ENCODE measurements at places on chromosomes 2 and 18. TPM values are rescaled to one million over a fixed set of nuclear protein-coding genes. Genes with fewer than 3 reads are reported as not detected.

OTOS gene
- not detected for total RNA-seq

SCN1A gene
- total RNA-seq: 0.19 TPM

TUBA4B gene
- total RNA-seq: not detected

ARHGAP28 gene
- total RNA-seq: 17.6 TPM

RAB6D gene
- total RNA-seq: 0.56 TPM

IL36RN gene
- total RNA-seq: 12.0 TPM

DHRS9 gene
- 1.3 TPM for total RNA-seq

TCF23 gene
- total RNA-seq: not detected

KLHL30 gene
- 0.07 TPM for total RNA-seq

UBXN4 gene
- total RNA-seq: 101 TPM

DNA sequence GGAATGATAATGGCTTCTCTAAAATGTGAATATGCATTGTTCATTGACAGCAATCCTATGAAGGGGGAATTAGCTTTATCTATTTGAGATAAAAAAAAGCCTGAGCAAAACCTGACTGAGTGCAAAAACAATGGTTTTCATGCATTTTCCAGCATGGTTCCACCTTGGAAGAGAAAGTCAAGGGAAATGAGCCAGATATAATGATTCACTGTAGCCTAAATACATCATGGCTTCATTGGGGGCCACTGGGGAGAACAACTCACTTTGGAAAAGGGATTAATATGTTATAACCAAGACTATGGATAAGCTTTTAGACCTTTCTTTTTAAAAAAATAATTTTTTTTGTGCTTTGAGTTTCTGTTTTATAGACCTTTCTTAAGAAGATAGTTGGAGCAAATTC, 679.7 kb downstream of the NYAP2 start:
- no peak for DNase-seq
- H3K36me3 ChIP-seq: no peaks in the 10 kb centered on the region
- H3K4me3 ChIP-seq: no peak overlapping the region
- H3K27ac ChIP-seq: no peak overlapping the region
- no peaks in the 10 kb centered on the region for H3K27me3 ChIP-seq

DNA sequence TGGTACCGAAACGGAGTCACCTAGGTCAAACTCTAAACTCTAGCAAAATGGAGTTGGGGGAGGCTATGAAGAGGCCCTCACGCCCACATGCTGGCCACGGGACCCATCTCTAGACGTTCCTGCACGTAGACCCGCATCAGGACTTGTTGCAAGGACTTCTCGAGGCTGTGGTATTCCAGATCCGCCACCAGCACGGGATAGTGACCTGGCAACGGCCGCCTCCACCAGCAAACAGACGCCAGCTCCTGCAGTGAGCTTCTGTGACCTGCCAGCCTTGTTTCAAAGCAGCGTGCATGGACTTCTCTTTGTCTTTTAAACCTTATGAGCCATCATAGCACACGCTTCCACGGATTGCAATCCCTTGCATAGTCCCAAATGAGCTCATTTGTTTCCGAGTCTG, 40.3 kb upstream of the RALBP1 start:
- H3K27me3 ChIP-seq: no peaks in the 10 kb centered on the region
- peaks cover 6% of the 10 kb centered on the region for H3K36me3 ChIP-seq
- H3K27ac ChIP-seq: no peak overlapping the region
- peak; percentile 39 for DNase-seq

DNA sequence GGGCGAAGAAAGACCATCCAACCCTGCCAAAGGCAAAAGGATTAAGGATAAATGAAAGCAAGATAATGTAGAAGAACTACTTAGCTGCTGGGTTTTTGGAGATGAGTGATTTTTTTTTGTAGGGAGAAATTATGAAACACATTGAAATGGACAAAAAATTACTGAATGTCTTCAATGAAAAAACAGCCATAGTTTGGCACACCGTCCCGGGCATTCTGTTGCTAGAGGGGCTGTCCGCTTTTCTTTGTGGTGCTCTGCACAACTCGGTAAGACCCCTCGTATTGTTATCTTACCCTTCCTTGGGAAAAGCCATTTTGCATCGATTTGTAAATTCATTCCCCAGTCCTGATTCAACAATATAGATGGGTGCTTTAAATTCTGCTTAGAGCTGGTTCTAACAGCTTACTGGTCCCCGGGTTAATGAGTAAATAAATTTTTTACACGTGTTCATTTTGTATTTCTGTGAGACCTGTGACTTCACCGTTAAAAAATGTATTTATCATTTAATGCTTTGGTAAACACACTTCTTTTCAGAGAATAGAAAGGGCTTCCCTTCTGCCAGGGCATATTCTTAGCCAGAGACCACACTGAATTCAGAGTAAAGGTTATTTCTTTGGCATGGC, 912 bp upstream of the LAPTM4A start:
- no peaks in the 10 kb centered on the region for H3K36me3 ChIP-seq
- no peak overlapping the region for H3K27ac ChIP-seq
- H3K4me1 ChIP-seq: peaks cover 18% of the 10 kb centered on the region
- no peak for DNase-seq

DNA sequence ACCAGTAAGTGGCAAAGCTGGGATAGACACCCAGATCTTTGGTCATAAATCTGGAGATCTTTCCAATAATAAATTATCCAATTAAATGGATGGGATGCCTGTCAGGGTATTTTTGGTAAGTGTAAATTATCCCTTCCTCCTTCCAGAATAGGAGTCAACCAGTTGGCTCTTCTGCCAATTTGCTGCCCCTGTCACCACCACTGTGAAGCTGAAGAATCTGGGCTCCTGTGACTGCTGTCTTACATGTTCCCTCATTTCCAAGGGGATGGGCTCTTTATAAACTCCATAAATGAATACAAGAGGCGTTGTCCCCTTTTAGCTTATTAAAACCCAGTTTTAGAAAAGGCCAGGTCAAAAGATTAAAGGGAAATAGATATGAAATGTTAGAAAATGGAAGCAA, 17.8 kb upstream of the BMP10 start:
- peaks cover 11% of the 10 kb centered on the region for H3K27me3 ChIP-seq
- H3K4me3 ChIP-seq: no peak overlapping the region
- no peak overlapping the region for H3K27ac ChIP-seq
- H3K4me1 ChIP-seq: no peaks in the 10 kb centered on the region

DNA sequence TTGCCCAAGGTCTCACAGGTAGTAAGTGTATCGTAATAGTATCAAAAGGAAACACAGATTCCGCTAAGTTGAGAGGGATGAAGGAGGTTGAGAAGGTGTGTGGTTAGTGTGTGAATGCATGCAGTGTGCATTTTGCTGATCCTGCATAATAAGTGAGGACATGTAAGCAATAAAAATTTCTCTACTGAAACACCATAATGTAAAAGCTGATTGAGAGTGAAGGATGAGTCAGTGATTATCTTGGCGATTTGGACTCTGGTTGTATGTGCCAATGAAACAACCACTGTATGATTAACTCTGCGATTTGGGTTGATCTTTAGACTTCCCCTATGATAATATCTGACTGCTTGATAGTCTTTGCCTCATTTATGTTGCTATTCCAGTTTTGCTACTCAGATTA, 16.7 kb upstream of the ADGRF3 start:
- H3K36me3 ChIP-seq: peaks cover 14% of the 10 kb centered on the region
- H3K27ac ChIP-seq: no peak overlapping the region
- H3K27me3 ChIP-seq: no peaks in the 10 kb centered on the region
- no peak overlapping the region for H3K4me3 ChIP-seq
- H3K4me1 ChIP-seq: peaks cover 19% of the 10 kb centered on the region

DNA sequence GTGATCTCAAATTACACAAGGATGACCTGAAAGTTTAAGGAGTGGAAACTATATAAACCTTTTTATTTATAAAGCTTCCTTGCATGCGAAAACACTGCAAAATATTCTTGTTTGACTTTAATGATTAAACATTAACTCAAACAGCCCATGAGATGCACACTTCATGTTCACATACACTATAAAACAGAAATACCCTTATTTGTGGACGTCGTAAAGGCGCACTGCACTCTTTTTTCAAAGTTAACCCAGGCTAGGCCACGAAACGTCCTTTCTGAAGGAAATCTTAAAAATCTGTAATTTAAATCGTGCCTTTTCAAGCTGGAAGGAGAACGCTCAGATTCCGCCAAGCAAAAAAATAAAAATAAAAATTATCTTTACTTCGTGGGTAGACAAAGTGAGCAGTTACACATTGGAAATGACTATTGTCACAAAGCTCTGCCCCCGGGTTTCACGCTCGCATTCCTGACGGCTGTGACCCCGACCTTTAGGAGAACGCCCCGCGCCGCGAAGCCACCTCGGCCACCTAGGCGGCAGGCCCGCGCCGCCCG, 728 bp downstream of the FAM168B start:
- peak overlapping the region; percentile 89 for H3K4me3 ChIP-seq
- peaks cover 9% of the 10 kb centered on the region for H3K4me1 ChIP-seq
- peaks cover 18% of the 10 kb centered on the region for H3K36me3 ChIP-seq
- no peaks in the 10 kb centered on the region for H3K27me3 ChIP-seq
- peak overlapping the region; percentile 93 for H3K27ac ChIP-seq

- H3K4me1 ChIP-seq: peaks cover 19% of the 10 kb centered on the region
- no peaks in the 10 kb centered on the region for H3K27me3 ChIP-seq
- no peak for DNase-seq
- no peak overlapping the region for H3K27ac ChIP-seq
- no peak overlapping the region for H3K4me3 ChIP-seq
- H3K36me3 ChIP-seq: no peaks in the 10 kb centered on the region
Observed at GRCh38 chr2:160918906-160919503, 241.2 kb upstream of the TANK start.

DNA sequence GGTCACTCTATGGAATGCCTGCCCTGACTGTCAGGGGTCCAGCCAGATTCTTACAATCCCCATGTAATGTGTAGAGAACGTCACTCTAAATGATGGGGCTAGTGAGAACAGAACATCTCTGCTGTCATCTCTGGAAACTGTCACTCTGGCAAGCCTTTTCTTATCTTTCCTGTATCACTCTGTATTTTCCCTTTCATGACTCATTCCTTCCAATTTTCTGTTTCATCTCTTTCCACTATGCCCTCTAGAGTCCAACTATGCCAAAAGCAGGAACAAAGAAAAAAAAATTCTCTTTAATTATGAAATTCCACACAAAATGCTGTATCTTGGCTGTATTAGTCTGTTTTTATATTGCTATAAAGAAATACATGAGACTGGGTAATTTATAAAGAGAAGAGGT, 608.8 kb downstream of the ADCYAP1 start:
- H3K4me3 ChIP-seq: no peak overlapping the region
- no peak for DNase-seq
- H3K27me3 ChIP-seq: peaks cover 3% of the 10 kb centered on the region
- H3K27ac ChIP-seq: no peak overlapping the region
- no peaks in the 10 kb centered on the region for H3K4me1 ChIP-seq
- H3K36me3 ChIP-seq: no peaks in the 10 kb centered on the region

- H3K4me3 ChIP-seq: peak overlapping the region; percentile 98
- H3K27ac ChIP-seq: peak overlapping the region; percentile 84
- peaks cover 26% of the 10 kb centered on the region for H3K4me1 ChIP-seq
- no peaks in the 10 kb centered on the region for H3K36me3 ChIP-seq
- H3K27me3 ChIP-seq: no peaks in the 10 kb centered on the region
- peak; percentile 74 for DNase-seq
Observed at GRCh38 chr2:151827564-151828142, 568 bp downstream of the ARL5A start.

DNA sequence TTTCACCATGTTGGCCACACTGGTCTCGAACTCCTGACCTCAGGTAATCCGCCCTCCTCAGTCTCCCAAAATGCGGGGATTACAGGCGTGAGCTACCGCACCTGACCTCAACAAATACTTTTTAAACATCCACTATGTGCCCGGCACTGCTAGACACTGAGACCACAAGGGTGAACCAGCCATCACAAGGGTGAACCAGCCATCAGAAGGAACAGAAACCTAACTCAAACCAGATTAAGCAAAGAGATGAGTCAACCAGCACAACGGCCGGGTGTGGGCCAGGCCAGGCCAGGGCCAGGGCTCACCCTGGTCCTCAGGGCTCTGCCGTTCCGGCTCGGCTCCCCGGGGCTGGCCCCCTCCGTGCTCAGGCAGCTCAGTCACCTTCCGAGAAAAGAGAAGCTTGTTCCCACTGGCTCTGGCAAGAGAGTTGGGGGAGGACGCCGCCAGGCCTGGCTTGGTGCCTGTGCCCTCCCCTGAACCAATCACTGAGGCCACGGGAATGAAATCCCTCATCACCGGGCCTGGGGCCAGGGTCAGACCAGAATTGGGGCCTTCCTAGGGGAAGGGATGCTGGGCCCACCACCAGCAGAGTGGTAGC, 4.4 kb downstream of the TEX44 start:
- H3K36me3 ChIP-seq: no peaks in the 10 kb centered on the region
- no peak for DNase-seq
- H3K4me1 ChIP-seq: peaks cover 10% of the 10 kb centered on the region

- H3K36me3 ChIP-seq: peaks cover 12% of the 10 kb centered on the region
- DNase-seq: no peak
- peaks cover 4% of the 10 kb centered on the region for H3K4me1 ChIP-seq
- H3K4me3 ChIP-seq: no peak overlapping the region
- H3K27me3 ChIP-seq: no peaks in the 10 kb centered on the region
- H3K27ac ChIP-seq: no peak overlapping the region
Observed at GRCh38 chr2:58137856-58138255, 91.2 kb downstream of the VRK2 start.

- no peak overlapping the region for H3K27ac ChIP-seq
- DNase-seq: no peak
Observed at GRCh38 chr2:218890369-218890768, 9.7 kb downstream of the WNT10A start.

GRCh38 chr2:222774941-222775340, 85.9 kb upstream of the ACSL3 start:
- H3K36me3 ChIP-seq: no peaks in the 10 kb centered on the region
- H3K4me3 ChIP-seq: no peak overlapping the region
- peak overlapping the region; percentile 34 for H3K27ac ChIP-seq
- H3K4me1 ChIP-seq: peaks cover 10% of the 10 kb centered on the region
- DNase-seq: no peak

DNA sequence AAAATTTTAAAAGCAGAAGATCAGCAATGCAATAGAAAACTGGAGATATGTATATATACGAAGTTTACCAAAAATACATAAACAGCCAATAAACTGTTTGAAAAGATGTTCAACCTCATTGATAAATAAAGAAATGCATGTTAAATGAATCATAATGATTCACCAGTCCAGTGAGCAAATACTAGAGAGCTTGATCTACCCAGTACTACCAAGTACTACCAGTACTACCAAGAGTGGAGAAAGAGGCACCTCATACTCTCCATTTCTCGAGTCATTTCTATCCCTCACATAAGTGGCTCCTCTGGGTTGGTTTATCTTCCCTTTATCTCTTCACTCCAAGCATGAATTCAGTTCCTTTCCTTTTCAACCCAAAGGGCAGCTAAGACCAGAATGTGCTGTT, 138.9 kb downstream of the MREG start:
- H3K4me3 ChIP-seq: no peak overlapping the region
- DNase-seq: no peak
- peaks cover 10% of the 10 kb centered on the region for H3K4me1 ChIP-seq
- no peaks in the 10 kb centered on the region for H3K36me3 ChIP-seq
- no peak overlapping the region for H3K27ac ChIP-seq

DNA sequence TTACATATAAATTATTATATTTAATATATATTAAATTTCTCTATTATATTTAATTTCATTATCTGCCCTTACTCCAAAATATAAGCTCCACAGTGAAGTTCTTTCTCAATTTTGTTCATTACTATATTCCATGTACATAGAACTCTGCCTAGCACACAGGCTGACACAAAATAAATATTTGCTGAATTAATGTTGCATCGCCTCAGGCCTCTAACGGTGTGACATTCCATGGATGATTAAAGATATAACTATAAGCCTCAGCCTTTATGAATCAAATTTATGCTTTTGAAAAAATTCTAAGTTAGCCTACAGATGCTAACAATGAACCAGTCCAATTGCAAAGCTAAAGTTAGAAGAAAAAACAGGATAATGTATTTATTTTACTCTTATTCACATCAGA, 1337.2 kb upstream of the NRXN1 start:
- no peak overlapping the region for H3K4me3 ChIP-seq
- no peak overlapping the region for H3K27ac ChIP-seq
- no peaks in the 10 kb centered on the region for H3K27me3 ChIP-seq
- H3K36me3 ChIP-seq: no peaks in the 10 kb centered on the region
- H3K4me1 ChIP-seq: no peaks in the 10 kb centered on the region

All from type B pancreatic cell (in vitro differentiated cells).